ENCODE measurements at places on chromosomes 12 and 14.

- DNase-seq: no peak
These were observed 1.9 kb downstream of the TOGARAM1 start for GRCh38 chr14:44963775-44964380.

- no peak for DNase-seq
These were observed 884 bp downstream of the CAPRIN2 start for GRCh38 chr12:30753751-30754382.

DNA sequence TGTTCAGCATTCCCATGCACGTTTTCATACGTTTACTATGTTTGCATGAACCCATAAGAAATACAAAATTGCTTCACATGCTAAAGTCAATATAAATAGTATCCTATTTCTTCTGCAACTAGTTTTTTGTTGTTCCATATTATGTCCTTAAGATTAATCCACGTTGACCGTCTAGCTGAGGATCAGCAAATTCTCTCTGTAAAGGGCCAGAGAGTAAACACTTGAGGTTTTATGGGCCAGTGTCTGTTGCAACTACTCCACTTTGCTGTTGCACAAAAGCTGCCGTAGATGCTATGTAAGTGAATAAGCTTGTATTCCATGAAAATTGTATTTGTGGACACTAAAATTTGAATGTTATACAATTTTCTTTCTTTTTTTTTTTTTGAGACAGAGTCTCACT lies 21.1 kb upstream of the PITPNM2 start:
- DNase-seq: no peak

DNA sequence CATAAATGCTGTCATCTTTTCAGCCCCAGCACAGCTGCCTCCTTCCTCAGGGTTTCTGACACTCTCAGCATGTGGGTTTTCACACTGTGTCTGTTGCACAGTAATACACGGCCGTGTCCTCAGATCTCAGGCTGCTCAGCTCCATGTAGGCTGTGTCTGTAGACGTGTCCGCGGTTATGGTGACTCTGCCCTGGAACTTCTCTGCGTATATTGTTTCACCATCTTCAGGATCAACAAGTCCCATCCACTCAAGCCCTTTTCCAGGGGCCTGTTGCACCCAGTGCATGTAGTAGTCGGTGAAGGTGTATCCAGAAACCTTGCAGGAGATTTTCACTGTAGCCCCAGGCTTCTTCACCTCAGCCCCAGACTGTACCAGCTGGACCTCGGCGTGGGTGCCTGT lies 1210.6 kb downstream of the TMEM121 start:
- DNase-seq: no peak

GRCh38 chr12:108447168-108447832 lies 67.8 kb upstream of the FICD start:
- DNase-seq: no peak

DNA sequence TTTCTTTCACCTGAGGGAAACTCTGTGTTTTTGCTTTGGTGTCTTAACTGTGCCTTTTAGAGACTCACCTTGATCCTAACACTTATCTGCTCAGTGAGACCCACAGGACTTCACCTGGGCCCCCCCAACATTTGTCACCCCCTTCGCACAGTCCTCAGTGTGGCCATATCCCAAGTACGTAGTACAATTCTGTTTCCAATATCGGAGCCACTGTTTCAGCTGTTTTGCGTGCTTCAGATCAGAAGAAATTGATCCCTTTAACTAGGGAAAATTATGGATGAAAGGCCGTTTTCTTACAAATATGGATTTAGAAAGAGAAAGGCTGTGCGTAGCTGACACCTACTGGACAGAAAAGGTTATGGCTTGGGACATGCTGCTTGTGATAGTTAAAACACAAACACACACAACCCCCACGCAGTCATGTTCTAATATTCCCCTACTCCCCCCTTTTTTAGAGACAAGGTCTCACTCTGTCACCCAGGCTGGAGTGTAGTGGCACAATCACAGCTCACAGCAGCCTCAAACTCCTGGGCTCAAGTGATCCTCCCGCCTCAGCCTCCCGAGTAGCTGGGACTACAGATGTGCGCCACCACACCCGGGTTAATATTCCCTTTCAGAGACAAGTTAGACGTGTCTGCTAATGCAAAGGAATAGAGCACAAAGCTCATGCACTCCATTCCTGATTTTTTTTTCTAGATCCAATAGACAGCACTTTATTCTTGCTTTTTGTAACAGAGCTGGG lies 3.6 kb upstream of the SLC7A8 start:
- DNase-seq: peak; percentile 27

DNA sequence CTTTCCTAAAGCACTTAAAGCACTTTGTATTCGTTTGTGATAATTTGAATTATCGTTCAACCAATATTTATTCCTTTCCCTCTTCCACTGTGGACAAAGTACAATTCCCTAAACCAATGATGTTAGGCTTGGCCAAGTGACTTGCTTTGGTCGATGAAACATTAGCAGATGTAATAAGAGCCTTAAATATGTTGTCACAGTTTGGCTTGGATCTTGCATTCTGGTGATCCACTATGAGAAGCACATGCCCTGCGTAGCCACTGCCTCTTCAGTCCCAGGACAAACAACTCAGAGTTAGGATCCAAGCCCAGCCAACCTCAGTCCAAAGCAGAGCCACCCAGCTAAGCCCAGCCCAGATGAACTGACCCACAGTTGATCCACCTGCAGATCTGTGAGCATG lies 8.4 kb upstream of the C12orf75 start:
- DNase-seq: no peak

GRCh38 chr12:22409377-22410164 lies 75.1 kb upstream of the ST8SIA1 start:
- DNase-seq: peak; percentile 50

GRCh38 chr14:35553808-35554207 lies 19.8 kb downstream of the INSM2 start:
- no peak for DNase-seq

- peak; percentile 26 for DNase-seq
These were observed 3.1 kb upstream of the ARHGEF40 start for GRCh38 chr14:21066882-21067502.

DNA sequence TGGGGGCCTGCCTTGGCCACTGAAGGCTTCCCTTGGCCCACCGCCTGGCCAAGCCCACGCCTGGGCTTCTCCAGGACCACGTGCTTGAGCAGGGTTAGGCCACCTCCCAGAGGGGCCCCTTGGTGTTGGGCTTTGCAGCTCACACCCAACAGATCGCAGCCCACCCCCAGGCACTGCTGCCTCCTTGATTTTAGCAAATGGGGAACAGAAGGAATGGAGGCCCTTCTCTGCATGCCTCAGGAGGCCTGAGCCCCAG lies 23.3 kb downstream of the RAB35 start:
- DNase-seq: no peak

- no peak for DNase-seq
These were observed 97.7 kb upstream of the SFSWAP start for GRCh38 chr12:131613186-131613585.

DNA sequence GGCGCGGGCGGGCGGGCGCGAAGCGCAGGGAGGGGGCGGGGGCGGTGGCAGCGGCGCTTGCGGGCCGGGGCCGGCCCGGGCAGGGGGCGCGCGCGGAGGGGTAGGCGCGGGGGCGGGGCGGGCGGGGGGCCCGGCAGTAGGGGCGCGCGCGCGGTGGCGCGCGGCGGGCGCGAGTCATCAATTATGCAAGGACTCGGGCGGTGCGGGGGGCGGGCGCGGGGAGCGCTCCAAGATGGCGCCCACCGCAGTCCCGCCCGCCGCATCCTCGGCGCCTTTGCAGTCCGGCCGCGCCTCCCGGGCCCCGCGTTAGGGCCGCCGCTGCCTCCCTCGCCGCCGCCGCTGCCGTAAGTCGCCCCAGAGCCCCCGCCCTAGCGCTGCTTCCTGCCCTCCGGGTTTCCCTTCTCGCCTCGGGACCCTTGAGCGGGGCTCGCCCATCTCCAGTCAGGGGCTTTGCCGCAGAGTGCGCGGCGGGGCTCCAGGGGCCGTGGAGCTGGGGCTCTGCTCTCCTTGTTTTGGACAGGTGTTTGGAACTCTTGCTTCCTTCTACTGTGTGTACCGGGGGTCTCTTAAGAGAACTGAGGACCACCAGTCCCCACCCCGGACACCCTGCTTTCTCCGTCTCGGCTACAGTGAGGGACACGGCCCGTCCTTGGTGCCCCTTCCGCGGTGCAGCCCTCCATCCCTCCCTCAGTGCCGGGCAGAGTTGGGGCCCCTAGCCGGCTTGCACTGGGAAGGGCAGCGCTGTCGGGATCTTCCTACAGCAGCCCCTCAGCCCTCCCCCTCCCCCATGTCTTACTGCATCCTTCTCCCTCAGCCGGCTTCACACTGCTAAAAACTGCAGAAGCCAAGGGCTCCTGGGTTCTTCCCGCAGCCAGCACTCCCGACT lies at the start of gene SCN8A:
SCN8A (plus strand) TSS at position 218 of the 886 bp plus-strand sequence. CDS start 71,585 bp downstream, outside the sequence.
- peak; percentile 61 for DNase-seq

GRCh38 chr12:107826276-107826675 lies 51.8 kb downstream of the ASCL4 start:
- DNase-seq: no peak

GRCh38 chr12:30134229-30134628 lies 350.5 kb upstream of the TMTC1 start:
- DNase-seq: no peak

- DNase-seq: no peak
These were observed 241.3 kb downstream of the GRIN2B start for GRCh38 chr12:13740149-13740545.

GRCh38 chr12:82593143-82593542 lies 93.6 kb upstream of the TMTC2 start:
- DNase-seq: no peak

GRCh38 chr12:78584695-78585094 lies 279.9 kb upstream of the SYT1 start:
- no peak for DNase-seq

GRCh38 chr12:19190292-19191031 lies 60.9 kb downstream of the PLEKHA5 start:
- no peak for DNase-seq

DNA sequence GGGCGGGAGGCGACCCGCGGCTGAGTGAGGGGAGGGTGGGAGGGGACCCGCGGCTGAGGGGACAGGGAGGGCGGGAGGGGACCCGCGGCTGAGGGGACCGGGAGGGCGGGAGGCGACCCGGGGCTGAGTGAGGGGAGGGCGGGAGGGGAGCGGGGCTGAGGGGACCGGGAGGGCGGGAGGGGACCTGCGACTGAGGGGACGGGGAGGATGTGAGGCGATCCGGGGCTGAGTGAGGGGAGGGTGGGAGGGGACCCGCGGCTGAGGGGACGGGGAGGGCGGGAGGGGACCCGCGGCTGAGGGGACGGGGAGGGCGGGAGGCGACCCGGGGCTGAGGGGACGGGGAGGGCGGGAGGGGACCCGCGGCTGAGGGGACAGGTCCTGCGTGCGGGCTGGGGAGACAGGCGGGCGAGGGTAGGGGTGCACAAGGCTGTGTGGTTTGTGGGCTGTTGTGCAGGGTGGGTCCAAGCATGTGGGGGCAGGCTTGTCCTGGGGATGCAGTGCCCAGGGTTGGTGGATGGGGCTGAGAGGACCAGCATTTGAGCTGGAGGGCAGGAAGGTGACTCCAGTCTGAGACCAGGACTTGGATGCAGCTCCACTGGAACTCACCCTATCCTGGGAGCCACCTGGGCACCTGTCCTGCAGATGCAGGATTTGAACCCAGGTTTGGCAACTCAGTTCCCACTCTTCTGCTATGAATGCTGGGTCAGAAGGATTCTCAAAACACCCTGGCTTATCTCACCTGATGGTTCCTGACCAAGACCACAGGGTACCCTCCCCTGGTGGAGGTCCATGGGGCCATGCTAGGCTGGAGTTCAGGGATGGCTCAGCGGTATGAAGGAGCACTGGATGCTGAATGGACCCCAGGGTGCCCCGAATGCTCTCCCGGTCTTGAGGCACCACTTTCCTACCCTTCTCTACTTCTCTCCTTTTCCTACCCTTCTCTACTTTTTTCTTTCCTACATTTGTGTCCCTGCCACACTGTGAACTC lies 9.4 kb downstream of the PLD4 start:
- DNase-seq: no peak

- no peak for DNase-seq
These were observed 224.2 kb upstream of the SFSWAP start for GRCh38 chr12:131486451-131487230.

GRCh38 chr14:63650256-63650952 lies 8.7 kb upstream of the WDR89 start:
- DNase-seq: peak; percentile 52

GRCh38 chr12:102522768-102523167 lies 42.4 kb upstream of the IGF1 start:
- DNase-seq: no peak

- peak; percentile 26 for DNase-seq
These were observed 17.8 kb upstream of the MLEC start for GRCh38 chr12:120668868-120669840.

DNA sequence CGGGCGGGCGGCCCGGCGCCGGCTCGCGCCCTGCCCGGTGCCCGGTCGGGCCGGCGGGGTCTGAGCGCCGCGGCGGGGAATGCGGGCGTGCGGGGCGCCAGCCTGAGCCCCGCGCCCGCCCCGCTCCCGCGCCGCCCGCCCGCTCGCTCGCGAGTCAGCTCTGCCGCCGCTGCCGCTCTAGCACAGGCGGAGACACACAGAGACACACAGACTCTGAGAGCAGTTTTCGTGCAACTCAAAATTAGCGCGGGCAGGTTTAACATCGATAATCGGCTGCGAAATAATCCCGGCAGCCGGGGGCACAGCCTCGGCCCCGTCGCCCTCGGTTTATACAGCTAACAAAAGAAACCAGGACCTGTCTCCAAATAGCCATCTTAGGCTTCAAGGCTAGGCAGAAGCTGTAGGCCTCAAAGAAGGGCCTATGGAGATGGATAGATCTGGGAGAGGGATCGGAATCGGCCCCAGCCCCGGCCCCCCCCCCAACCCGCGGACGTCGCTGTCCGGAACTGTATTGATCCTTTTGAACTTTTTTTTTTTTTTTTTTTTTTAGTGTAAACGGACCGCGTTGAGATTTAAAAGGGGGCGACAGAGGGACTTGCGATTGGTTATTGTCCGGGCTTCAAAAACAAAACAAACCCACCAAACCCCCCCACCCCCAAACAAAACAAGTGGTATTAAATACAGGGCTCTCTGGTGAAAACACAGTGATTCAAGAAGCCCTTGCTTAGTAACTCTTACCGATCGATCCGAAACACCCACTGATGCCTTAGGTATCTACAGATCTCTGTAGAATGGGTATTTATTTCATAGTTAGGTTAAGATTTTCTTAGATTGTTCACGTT lies 1.1 kb downstream of the ARID2 start:
- DNase-seq: peak; percentile 51

DNA sequence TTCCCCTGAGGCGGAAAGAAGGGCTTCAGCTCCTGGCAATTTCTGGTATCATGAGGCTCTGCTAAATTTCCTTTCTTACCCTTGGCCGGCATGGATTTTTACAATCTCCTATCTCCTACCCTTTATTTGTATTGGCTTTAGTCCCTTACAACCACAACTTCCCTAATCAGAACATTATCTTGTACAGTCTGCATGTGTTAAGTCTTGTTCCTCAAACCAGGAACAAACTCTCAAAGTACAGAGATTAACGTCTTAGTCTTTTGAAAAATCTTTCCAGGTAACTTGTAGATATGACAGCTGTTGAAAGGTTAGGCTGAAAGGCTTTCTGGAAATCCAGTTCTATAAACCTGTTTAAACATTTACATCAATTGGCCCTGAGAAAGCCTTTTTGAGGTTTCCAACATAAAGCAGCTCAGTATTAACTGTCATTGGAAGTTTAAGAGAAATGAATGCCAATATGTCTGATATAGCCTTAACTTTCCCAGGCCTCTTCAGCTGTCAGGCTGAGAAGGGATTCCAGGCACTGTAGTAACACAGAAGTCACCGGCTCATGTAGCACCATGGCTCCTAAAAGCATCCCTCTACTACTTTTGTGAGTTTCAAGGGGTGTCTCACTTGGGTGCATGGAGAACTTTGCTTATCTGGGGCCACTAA lies 360.5 kb downstream of the FUT8 start:
- no peak for DNase-seq
